ENCODE measurements at places on chromosomes 3 and 15.

DNA sequence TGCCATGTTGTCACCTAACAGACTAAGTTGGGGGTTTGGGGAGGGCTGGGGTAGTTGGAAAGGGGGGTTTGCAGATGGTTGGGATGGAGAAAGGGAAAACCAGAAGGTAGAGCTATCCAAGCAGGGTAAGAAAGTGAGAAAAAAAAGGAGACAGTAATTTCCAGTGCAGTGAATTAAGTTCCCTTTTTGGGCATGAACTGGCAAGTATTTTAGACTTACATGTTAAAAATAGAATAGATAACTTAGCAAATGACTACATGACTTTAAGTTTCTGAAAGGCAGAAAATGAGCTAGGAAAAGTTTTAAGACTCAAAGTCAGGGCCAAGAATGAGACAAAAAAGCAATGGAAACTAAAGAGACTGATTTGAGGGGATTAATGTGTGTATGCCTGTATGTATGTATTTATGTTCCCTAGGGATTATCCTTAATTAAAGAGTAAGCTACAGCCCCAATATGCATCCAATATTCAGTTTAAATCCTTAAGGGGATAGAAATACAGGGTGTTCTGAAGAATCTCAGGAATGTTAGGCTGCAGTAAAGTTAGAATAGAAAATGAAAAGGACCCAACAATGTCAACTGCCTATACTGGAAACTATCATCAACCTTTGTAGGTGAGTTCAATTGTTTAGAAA lies 285.2 kb upstream of the MME start:
- no peak for DNase-seq

- no peak for DNase-seq
These were observed 2.7 kb downstream of the CSK start for GRCh38 chr15:74784426-74785193.

- no peak for DNase-seq
These were observed 10.1 kb downstream of the UBP1 start for GRCh38 chr3:33430061-33430460.

DNA sequence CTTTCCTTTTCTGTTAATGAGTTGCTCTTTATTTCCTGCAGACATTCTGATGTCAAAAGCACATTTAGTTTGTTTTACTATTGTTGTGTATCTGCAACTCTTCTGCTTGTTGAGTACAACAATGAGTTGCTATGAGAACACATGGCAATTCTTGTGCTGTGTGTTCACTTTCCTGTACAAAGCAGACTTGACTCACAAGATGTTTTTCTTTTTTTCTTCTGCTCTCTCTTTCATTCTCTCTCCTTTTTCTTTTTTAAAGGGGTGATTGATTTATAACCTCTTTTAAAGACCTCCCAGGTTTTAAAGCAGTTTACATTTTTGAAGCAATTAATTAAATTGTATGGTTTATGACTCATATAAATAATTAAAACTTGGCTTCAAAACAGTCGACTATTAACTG lies 31.6 kb upstream of the ABHD10 start:
- no peak for DNase-seq

- DNase-seq = no peak
These were observed 105.0 kb upstream of the ICE2 start for GRCh38 chr15:60583946-60584345.

GRCh38 chr3:53102601-53103147 lies 27.6 kb downstream of the RFT1 start:
- no peak for DNase-seq

DNA sequence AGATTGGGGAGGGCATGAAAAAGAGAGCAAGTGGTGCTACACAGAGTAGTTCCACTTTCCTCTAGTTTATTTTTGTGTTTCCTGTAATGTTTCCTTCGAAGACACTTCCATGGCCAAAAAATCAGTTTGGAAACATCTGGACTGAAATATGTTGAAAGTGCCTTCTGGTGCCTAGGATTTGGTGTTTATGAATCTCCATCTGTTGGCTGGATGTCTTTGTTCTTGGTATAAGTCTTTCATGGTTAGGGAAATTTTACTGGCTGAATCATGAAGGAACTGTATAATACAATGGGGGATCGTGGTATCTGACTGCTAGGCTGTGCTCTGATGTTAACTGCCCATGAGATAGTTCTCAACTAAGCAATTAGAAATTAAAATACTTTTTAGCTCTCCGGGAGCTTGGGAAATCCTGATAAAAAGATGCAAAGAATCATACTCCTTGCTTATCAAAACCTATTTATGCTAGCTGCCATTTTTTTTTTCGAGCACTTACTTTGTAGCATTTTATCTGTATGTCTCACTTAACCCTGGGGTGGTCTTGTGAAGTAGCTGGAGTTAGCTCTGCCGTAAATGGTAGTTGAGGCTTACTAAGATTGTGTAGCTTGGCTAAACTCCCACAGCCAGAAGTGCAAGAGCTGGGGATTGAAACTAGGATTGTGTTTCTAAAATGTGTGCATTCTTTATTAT lies 21.9 kb downstream of the AKAP13 start:
- DNase-seq = no peak

GRCh38 chr15:31069360-31070000 lies 32.0 kb downstream of the TRPM1 start:
- DNase-seq = no peak

DNA sequence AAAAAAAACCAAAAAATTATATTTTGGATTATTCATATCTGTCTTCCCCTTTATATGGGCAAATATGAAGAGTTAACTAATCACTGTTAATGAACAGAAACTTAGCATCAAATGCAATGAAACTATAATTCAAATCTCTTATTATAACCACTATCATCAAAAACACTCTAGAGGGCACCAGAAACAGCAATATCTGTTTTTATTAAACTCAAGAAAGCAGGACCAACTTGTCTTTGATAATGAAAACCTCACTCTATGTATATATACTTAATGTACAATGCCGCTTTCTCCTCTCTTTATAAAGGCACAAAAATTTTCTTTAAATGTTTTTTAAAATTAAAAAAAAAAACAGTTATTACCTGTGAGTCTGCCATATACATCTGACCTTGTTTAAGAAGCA lies 92.7 kb downstream of the UACA start:
- peak; percentile 3 for DNase-seq

DNA sequence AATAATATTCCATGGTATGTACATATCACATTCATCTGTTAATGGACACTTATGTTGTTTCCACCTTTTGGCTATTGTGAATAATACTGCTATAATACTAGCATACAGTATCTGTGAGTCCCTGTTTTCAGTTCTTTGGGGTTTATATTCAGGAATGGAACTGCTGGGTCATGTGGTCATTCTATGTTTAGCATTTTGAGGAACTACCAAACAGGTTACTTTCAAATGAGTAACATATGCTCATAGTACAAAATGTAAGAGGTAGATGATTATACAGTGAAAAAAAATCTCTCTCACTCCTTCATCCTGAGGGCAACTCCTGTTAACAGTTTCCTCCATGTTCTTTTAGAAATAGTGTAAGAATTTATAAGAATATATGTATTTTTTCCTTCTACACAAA lies 162.2 kb downstream of the PLD1 start:
- DNase-seq = no peak

DNA sequence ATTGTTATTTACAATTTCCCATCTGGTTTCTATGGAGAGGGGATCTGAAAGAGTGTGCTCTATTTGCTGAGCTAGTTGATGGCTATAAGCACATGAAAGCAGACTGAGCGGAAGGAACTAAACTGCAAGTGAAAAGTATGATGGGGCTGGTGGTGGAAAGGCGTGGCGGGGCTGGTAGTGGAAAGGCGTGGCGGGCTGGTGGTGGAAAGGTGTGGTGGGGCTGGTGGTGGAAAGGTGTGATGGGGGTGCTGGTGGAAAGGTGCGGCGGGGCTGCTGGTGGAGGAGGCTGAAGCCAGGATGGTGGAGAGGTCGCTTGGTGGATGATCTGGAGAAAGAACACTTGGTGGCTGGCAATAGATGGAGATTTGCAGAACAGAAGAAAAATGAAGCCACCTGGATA lies 136.7 kb downstream of the FMN1 start:
- no peak for DNase-seq

- peak; percentile 46 for DNase-seq
These were observed 422.7 kb upstream of the TPRG1 start for GRCh38 chr3:188749010-188749617.

- DNase-seq = no peak
These were observed 50.3 kb upstream of the SEC13 start for GRCh38 chr3:10371167-10371566.

DNA sequence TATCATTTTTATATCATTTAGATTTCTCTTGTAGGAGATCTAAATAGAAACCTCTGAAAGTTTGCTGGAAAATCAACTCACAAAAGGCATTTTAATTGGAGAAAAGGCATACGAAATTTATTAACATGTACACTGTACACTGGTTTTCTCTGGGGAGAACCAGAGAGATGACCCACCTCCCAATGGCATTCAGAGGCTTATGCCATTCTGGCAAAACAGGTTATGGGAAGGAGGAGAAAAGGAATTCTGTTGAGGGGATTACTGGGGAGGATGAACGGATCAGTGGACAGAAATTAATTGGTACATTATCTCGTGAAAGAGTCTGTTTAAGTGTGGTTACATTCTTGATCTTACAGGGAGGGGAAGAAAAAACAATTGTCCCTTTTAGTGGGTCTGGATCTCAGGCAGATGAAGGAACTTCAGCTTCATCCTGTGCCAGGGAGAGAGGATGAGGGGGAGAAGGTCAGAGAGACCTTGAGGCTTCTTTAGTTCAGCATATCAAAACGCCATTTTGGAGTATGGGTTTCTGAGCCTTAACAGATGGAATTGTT lies 16.5 kb downstream of the RAB11A start:
- no peak for DNase-seq

- no peak for DNase-seq
These were observed 34.5 kb upstream of the NR2E3 start for GRCh38 chr15:71775856-71776255.

- DNase-seq = peak; percentile 71
These were observed at the start of gene NIT2 for GRCh38 chr3:100334488-100335351. TSS of gene NIT2 (plus strand) at chr3:100334757. CDS start at chr3:100334792, 35 bp downstream.

DNA sequence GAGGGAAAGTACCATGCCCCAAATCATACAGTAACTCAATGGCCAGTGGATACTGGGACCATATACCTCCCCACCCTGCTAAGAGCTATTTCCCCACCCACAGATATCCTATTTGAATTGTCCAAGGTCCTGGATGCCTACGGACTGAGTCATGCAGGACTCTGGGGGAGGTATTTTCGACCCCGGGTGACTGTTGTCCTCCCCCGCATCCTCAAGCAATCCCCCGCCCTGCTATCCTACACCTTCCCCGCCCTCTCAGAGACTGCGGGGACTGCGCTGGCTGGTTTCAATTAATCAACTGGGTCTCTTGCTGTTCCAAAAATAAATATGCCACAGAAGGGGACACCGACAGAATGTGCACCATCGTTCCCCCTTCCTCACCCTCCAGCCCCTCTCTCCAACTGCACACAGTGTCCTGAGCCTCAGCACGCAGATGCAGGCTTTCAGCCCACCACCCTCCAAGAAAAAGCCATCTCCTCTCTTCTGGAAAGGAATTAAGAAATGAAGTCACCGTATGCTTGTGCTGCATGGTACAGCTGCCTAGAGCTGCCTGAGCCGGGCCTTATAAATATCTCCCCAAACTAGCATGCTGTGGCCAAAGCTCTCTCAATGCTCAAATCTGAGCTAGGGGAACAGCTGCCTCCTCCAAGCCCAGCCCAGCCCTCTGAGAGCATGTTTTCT lies 8.1 kb downstream of the CAV3 start:
- no peak for DNase-seq

DNA sequence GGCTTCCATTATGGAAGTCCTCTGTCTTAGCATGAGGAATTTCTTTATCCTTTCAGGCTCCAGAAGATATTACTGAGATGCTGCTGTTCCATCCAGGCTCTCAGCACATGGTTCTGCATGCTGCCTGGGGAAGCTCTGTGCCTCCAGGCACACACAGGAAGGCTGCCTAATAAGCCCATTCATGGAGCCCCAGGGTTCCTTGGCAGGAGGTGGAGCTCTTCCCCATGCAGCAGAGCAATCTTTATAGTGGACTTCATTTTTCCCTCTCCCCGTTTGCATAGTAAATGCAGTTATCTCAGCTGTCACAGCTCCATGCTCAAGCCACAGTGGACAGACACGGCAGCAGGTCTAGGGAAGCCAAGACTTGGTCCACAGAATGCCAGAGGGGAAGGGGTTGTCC lies 57.6 kb downstream of the BOC start:
- DNase-seq = no peak

DNA sequence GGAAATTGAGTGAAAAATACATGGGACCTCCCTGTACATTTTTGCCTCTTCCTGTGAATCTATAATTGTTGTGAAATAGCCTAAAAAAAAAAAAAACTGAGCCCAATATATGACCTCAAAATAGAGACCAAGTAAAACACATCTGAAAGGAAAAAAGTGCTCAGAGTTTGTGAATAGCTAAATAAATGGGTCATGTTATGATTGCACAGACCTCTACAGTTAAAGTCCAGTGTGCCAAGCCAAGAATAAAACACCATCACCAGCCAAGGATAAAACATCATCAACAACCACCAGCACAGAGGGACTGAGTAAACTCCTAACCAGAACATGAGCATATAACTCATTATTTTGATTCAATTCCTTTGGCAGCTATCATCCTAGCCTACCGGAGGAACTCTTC lies 115.6 kb upstream of the AGTR1 start:
- no peak for DNase-seq

GRCh38 chr3:53156368-53156834 lies 4.6 kb upstream of the PRKCD start:
- DNase-seq = no peak

DNA sequence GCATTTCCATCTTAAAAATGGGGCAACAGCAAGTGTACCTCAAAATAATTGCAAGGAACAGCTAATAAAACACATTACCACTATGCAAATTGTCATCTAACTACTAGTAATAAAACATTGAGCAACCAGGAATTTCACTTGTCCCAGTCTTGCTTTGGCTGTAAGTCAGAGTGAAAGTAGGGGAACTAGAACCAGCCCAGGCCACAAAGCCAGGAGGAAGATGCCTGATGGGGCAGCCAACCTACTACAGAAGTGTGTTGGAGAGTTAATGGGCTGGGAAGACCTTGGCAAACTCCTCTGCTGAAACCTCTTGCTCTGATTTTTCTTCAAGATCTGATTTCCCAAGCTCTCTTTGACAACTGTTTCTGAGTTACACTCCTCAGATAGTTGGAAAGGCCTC lies 40.2 kb upstream of the LPP start:
- no peak for DNase-seq

GRCh38 chr3:43729707-43730414 lies 39.1 kb downstream of the ABHD5 start:
- no peak for DNase-seq

DNA sequence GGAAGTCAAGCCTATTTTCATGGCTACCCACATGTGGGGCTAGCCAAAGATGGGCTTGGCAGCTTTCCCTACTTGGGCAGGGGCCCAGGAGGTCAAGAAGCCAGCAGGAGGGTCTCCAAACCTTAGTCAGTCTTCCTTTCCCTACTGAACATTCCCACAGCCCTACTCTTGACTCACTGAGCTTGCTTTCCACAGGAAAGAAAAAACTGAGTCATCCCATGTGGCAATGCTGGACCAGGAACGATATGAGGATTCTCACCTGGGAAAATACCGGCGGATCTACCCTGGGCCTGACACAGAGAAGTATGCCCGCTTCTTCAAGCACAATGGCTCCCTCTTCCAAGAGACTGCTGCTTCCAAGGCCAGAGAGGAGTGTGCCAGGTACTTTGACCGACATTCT lies 3.7 kb upstream of the NGRN start:
- no peak for DNase-seq

Data from central memory CD4-positive, alpha-beta T cell (primary cell).